Fibroblast of lung (primary cell): ENCODE measurements at places on chromosomes 5 and 9.

DNA sequence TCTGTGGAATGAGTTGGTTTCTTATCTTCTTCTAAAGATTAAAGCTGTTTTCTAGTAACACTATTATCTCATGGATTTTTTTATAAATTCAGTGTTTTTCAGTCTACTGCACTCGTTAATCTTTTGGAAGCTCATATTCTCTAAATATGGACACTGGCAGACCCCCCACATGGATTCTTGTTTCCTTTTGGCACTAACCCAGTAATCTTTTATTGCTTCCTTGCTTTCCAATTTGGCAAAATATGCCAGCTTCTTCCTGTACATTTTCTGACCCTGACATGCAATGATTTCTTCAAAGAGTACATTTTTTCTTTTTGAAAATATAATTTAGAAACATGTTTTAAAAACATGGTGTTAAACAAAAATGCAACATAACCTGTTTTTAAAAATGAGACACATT is 474.2 kb upstream of the FTMT start:
- no peak for DNase-seq

- peak; percentile 12 for DNase-seq
Measured at GRCh38 chr5:113450462-113450861, 15.7 kb upstream of the TSSK1B start.

GRCh38 chr9:127754099-127755060 is 19.3 kb upstream of the TOR2A start:
- no peak for DNase-seq

- DNase-seq = peak; percentile 91
Measured at GRCh38 chr5:68333649-68334552, 118.3 kb downstream of the PIK3R1 start.

GRCh38 chr5:91058575-91058974 is 324.5 kb downstream of the ARRDC3 start:
- DNase-seq = no peak

DNA sequence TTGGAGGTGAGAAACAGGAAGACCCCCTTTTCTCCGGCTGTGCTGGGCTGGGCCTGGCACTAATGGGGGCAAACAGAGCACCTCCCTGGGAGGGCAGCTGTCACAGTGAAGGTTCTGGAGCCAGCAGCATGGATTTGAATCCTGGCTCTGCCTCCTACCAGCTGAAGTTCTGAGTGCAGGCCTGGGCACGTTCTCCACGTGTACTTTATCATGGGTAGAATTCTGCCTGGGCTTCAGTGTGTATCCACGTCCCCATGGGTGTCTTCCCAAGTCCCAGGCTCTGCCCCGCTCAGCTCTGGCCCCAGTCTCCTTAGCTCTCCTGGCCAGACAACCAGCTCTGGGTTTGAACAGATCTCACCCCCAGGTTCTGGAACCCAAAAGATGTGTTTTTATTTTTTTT is 223.2 kb downstream of the PBX3 start:
- no peak for DNase-seq

DNA sequence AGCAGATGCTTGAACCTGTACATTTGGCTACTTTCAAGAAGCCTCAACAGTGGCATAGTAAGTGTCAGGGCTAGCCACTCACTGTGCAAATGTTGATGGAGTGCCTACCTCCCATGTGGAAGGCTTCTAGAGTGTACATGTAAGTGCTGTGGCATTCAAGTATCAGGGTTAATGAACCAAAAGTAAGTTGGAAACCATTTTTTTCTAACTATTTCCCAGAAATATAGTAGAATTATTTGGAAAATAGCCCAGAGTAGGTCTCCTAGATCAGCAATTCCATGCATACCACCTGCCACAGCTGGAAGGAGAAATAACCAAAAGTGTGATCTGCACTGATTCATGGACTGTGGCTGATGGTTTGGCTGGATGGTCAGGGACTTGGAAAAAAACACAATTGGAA is 53.3 kb downstream of the FOXD1 start:
- DNase-seq = peak; percentile 89

DNA sequence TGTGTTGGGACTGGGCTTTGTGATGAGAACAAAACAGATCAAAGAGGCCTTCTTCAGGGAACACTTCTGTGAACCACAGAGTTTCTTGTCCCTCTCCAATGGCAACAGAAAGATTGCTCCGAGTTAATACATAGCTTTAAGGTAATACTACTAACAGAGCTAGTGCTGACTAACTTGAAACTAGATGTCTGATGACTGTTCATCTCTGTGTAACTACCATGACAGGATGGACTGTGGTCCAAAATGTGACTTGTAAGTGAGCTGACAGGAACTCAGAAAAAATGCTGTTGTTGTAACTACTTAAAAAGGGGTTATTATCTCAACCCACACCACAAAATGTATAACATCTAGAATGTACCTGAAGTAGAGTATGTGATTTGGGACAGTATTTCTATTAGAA is 630.2 kb upstream of the DMAC1 start:
- no peak for DNase-seq

GRCh38 chr9:96491079-96491879 is 41.3 kb downstream of the HABP4 start:
- peak; percentile 79 for DNase-seq

DNA sequence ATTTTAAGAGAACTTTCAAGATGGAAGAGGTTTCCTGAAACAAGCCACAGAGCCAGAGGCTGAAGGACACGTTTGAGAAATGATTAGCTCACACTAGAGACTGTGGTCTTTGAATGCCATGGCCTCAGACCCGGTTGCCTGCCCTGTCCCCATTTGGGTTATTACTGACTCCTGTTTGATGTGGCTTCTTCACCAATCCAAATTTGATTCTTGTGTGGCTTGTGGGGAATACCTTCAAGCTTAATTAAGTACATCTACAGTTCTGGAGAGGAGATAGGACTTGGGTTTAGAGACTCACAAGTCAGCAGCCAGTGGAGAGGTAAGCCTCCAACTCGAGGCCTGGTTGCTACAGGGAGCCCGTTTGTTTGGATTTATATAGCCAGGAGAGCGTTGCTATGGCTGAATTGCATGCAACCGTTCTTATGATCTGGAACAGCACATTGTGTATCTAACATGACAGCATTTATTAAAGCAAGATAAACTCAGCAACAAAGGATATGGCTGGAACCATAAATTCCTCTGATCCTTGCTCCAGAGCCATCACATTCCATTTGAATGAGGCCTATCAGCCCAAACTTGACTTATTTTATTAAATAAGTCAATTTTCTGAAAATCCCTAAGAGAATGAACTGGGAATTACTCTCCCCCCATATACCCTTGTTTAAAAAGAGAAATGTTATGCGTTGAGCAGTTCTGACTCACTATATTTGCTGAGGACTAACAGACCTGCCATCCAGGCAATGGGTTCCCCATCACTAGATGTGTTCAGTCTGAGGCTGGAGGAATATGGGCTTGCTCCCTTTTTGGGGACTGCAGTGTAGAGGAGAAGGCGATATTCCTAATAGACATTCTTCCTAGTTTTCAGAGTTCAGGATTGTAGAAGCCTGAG is 88.4 kb upstream of the TNFSF8 start:
- DNase-seq = peak; percentile 91

- peak; percentile 29 for DNase-seq
Measured at GRCh38 chr9:96567203-96567700, 52.4 kb downstream of the CDC14B start.

GRCh38 chr5:15074651-15075050 is 203.1 kb upstream of the ANKH start:
- DNase-seq = no peak

GRCh38 chr5:149580808-149581191 is 498 bp upstream of the ARHGEF37 start:
- DNase-seq = no peak

DNA sequence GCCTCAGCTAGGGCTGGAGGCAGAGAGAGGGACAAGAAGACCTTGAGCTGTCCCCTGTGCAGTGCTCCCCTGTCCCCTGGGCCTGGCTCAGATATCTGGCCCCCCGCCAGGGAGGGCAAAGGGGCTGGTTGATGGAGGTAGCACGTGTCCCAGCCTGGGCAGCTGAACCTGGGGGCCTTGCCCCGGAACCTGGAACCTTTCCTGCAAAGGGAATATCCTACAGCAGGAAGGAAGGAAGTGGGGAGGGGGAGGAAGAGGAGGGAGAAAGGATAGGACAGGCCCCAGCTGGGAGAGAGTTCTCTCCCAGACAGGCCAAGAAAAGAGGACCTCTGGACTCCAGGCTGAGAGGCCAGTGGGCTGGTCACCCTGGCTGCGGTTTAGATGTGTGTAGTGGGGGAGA is 27.6 kb upstream of the PSD2 start:
- no peak for DNase-seq

GRCh38 chr5:153968761-153969562 is 69.7 kb downstream of the FAM114A2 start:
- DNase-seq = no peak

- no peak for DNase-seq
Measured at GRCh38 chr5:81361600-81361999, 32.3 kb downstream of the ACOT12 start.

- no peak for DNase-seq
Measured at GRCh38 chr9:35651956-35652828, 1.5 kb upstream of the SIT1 start.

DNA sequence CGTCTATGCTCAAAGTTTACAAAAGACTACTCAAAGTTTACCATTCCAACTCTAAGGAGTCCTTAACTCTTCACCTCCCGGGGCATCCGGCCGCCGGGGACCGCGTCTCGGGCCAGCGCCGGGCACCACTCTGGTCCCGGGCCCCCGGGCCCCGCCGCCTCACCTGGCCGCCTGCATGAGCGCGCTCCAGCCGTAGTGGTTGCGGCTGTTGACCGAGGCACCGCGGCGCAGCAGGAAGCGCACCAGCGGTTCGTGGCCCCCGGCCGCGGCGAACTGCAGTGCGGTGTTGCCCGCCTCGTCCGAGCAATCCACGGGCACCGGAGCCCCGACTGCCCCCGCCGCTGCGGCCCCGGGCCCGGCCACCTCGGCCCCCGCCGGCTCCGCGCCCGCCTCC is 388 bp downstream of the ANKS6 start:
- no peak for DNase-seq

GRCh38 chr9:26415528-26415927 is 477.1 kb downstream of the CAAP1 start:
- no peak for DNase-seq
